ENCODE measurements at places on chromosomes 6 and 20. TPM values are rescaled to one million over a fixed set of nuclear protein-coding genes. Genes with fewer than 3 reads are reported as not detected.

DNA sequence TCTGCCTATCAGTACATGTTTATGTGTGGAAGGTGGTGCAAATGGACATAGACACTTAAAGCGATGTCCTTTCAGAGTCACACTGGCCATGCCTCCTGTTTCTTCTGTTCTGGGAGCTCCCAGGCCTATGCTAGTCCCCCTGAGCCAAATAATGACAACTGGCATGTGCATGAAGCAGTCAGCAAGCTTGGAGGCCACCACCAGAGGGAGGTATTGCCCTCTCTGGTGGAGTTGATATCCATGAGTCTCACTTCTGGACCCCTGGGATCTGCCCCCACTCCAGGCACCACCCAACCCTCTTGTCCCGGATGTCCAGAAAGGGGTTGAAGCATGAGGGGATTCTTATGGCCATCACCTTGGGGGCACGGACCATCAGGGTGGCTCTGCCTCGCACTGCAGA is 172.2 kb downstream of the AIG1 start:
- DNase-seq = peak; percentile 44

Gene HM13
- total RNA-seq = 105 TPM

Gene C20orf141
- not detected for total RNA-seq

Gene LST1
- total RNA-seq = not detected

DNA sequence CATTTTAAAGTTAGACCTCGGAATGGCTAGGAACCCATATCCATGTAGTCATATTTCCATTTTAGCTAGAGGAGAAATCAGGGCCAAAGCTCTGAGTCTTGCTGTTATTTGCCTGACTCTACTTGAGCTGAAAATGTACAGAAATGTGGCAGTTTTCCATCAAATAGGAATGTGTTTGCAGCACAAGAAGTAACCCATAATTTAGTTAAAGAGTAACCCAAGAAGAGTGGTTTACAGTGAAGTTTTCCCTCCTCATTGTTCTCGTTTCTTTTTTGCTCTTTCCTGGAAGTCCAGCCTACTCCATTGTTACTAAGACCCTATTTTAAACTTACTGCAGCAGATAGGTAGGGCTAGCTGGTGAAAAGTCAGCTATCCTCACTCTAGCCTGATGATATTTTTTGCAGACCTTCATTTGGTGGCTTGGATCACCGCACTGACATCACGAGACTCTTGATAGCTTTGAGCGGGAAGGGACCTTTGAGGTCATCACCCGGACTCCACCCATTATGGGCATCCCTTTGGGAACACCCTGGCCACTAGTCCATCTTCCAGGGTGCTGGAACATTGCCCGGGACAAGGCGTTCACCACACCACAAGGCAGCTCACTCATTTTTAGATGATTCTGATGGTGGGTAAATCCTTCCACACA is 28.0 kb upstream of the ADGRF5 start:
- peak; percentile 27 for DNase-seq

DNA sequence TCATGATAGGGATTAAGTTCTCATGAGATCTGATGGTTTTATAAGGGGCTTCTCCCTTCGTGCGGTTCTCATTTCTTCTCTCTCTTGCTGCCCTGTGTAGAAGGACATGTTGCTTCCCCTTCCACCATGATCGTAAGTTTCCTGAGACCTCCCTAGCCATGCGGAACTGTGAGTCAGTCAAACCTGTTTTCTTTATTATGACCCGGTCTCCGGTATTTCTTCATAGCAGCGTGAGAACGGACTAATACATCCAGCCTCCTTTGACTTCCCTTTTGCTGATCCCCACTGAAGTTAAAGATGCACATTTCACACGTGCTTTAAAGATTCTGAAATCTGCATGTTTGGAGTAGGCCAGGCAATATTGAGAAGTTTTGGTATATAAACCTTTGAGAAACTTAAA is 543.1 kb downstream of the PRKN start:
- DNase-seq = no peak

Measured in LHCN-M2 (cell line).